ENCODE measurements at places on chromosomes 2 and 18. TPM values are rescaled to one million over a fixed set of nuclear protein-coding genes. Genes with fewer than 3 reads are reported as not detected.
A peak's percentile ranks its signal among the peaks of the same experiment; 100 is the strongest.

- no peak for DNase-seq
These were observed 115.5 kb downstream of the ATL2 start for GRCh38 chr2:38261569-38262068.

- DNase-seq: no peak
These were observed 47.0 kb downstream of the CRYGD start for GRCh38 chr2:208077276-208077675.

GRCh38 chr2:157902692-157903091, 26.6 kb upstream of the ACVR1 start:
- no peak for DNase-seq

- DNase-seq: no peak
These were observed 466.4 kb downstream of the TDRD15 start for GRCh38 chr2:21590026-21590690.

- no peak for DNase-seq
These were observed 646 bp downstream of the PHLPP1 start for GRCh38 chr18:62715759-62716615.

DNA sequence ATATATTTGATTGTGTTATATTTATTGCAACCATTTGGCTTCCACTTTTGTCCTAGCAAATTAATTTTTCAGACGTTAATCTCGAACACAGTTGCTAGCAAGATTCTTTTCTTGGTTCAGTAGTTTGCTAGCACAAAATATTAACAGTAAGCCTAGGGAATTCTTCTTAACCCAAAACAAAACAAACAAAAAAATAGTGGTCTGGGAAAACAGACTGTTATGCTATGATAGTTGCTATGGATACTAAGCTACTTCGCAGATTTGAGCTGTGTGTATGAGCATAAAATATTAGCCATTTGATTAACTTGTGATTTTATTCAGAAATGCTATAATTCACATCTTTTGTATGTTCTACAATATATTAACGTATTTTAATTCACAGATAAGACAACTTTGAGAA, 541.5 kb upstream of the NETO1 start:
- DNase-seq: no peak

Gene ABCG5
- not detected for total RNA-seq

Gene TBR1
- total RNA-seq: not detected

- peak; percentile 11 for DNase-seq
These were observed 74.0 kb downstream of the SLC66A2 start for GRCh38 chr18:79877163-79878091.

Gene CYTIP
- 8.4 TPM for total RNA-seq

DNA sequence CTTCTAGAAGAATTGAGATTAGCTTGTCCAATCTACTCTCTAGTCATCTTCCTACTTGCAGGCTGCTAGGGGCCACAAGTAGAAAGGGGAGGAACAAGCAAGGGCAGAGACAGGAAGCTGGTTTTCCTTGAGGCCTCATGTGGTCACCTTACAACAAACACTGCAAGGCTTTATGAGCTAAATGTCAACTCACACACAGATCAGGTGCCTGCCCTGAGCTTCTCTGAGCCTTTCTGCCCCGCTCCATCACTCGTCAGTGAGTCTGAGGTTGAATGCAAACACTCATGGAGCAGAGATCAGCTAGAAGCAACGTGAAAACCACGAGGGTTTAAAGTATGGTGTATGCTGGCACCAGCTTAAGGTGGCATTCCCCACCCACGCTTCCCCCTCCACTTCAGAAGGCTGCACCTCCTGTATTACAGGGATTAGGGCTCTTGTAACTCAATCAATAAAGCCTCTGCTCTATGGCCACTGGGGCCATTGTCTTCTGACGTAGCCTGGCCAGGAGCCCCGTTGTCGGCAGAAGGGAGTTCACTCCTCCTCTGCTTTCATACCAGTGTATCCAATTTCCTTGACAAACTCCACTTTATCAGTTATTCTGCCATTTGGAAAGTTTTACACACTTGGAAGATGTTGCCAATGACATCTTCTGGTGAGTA, 5.4 kb upstream of the CRYGC start:
- DNase-seq: no peak

Gene RANBP2
- total RNA-seq: 50.8 TPM

GRCh38 chr2:111705711-111706336, 178.2 kb downstream of the ANAPC1 start:
- no peak for DNase-seq

DNA sequence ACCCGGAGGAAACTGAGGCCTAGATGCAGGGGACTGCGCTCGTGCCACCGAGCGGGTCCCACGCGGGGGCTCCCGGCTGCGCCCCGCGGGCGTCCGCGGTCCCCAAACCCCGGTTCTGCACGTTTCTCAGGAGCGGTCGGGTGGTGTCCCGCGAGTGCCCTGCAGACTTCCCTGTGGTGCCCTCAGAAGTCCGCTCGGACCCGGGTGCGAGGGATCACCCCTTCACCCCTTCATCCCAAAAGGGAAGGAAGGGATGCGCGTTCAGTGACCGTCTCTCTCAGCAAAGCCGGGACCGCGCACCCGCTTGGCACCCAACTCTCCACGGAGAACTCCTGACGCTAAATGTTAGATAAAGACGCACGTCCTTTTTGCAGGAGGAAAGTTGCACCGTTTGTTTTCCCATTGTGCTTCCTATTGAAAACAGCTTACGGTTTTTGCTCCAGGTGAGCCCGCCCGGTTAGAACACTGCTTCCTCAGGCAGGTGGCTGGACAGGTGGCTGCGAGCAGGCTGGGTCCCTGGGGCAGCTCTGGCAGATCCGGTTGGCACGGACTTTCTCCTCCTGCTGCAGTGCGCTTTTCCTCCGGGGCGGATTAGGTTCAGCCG, 779 bp downstream of the DGKD start:
- DNase-seq: no peak

DNA sequence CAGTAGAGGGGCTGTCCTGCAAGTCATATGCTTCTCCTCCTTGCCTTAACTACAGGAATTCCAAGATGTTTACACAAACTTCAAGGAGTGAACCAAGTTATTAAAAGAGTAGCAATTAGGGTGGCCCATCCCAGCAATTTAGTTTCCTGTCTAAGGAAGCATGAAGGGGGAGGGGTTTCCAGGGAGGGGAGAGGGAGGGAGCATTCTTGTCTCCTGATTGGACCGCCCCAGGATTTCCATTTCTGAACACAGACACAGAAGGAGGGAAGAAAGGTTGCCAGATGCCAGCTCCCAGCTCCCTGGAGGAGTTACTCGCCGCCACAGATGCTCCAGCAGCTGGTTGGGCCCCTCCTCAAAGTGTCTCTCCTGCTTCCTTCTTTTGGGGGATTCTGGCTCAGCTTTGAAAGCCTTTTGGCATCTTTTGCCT, 107.6 kb downstream of the TRIB2 start:
- no peak for DNase-seq

DNA sequence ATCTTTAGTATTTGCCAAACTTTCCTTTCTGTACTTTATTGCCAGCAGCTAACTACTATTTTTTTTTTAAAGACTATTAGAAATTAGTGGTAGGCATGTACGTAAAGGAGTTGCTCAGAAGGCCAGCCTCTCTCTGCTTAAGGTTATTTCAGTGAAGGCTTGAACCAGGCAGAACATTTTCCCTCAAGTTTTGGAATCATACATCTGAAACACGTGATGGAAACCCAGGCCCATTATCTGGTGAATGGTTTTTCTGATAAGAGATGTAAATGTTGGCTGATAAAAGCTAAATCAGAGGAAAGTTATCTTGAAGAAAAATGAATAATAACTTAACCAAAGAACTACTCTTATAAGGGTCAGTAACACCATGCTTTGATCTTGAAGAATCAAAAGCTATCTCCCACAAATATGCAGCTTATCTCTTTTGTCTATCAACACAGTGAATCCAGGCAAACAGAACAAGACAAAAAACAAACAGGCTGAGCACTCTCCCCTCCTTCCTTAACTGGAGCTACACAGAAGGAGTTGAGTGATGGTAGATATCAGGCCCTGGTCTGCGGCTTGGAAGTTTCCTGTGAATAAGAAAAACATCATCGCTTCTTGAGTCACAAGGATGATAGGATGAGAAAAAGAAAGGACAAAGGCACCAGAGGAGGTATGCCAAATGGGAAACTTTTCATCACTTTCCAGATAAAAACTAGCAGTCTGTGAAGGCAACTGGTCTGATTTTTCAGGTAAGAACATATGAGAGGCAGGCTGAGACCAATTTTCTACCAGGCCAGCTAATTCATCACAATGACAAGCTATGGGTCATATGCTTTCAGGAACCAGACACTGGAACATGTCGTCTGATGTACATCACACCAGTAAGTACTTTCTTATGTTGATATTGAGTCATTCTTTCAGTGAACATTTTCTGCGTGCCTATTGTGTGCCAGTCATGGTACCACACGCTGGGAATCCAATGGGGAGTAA, 88.4 kb upstream of the STK17B start:
- no peak for DNase-seq

- DNase-seq: no peak
These were observed 618.0 kb upstream of the ZEB2 start for GRCh38 chr2:145137901-145138300.
